ENCODE measurements at places on chromosomes 1 and 21.

DNA sequence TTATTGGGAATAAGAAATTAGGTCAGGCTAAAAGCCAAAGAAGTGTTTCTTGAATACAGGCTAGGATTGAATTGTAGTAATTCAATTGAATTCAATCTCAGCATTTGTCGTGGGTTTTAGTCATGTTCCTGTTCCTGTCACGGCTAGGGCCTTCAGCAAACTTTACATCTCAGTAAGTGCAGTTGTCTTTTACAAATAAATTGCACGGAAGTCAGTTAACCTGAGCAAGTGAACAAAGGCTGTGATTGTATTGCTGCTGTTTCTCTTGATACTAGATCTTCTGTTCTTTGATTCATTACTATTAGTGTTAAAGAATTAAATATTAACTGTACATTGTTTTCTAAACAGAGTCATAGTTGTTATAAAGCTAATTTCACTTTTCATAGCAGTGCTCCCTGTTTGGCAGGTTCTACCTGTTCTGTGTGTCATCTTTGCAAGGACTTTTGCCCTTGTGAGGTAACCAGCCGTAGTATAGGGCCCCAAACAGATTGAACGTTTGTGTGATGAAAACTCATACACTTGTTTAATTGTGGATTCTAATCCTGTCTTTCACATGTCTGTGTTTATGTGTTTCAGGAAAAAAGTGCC, 164.4 kb downstream of the EDEM3 start:
- no peak for DNase-seq

GRCh38 chr1:42177541-42177981, 13.0 kb upstream of the GUCA2A start:
- DNase-seq: no peak

- DNase-seq: peak; percentile 8
Measured at GRCh38 chr21:34072145-34073031, 990 bp upstream of the MRPS6 start.

GRCh38 chr21:46181436-46181835, 2.8 kb downstream of the SPATC1L start:
- no peak for DNase-seq

DNA sequence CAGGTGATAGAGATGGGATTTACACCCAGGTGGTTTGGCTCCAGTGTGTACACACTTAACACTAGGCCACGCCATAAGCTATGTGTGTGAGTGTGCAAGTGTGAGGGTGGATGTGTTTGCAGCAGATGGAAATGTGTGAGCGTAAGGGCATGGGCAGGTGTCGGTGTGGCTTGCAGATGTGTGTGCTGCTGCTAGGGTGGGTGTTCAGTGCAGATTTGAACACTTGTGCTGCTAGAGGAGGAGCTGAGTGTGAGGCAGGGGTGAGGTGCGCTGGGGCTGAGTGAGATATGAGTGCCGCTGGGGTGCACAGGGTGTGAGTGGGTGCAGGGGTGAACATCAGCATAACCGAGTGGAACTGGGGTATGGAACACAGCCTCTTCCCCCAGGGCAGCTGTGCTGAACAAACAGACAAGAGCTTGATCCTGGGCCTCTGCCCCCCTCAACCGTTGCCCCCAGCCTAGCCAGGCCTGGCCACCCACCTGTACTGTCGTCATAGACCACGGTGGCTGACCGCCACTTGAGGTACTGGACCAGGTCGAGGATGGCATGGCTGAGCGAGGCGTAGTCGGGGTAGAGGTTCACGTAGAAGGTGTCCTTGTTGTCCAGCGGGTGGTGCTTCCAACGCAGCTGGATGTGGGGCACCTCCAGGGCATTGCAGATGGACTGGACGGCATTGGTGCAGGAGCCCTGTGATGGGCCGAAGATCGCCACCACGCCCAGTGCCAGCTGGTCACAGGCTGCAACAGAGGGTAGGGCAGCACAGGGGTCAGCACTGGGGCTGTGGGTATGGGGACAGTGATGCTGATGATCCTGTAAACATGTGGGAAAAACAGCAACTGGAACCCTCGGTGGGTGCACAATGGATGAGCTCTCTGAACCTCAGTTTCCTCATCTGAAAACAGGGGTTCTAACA, 153.9 kb downstream of the GRIK3 start:
- DNase-seq: no peak

- peak; percentile 82 for DNase-seq
Measured at GRCh38 chr1:109397581-109398342, at the start of gene SORT1. TSS of gene SORT1 (minus strand) at chr1:109397918. CDS start at chr1:109397892, 26 bp downstream.

DNA sequence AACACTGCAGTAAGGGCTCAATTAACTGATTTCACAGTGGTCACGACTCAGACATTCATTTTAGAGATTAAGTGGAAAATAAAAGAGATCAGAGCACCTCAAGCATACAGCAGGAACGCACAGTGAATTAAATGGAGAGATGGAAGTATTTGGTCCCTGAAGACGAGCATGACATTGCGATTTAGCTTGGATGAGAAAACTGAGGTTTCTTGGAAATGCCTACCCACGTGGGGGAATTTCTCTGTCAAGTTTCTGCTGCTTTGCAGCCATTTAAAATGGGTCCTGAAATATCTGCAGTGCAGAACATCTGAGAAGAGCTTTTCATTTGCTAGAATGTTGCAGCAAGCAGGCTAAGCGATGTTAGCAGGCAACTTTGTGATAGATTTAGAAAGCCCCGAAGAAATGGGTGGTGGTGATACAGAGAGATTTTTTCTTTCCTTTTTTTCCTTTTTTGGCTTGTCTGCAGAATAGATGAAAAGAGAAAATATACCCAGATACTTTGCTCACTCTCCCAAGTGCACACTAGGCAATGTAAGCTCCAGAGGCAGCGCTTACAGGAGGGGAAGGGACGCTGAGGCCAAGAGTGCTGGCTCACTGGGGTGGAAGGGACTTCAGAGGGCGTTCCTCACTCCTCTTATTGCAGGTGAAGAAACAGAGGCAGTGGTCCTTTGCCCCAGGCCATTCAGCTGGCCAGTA, 258.0 kb downstream of the KCNJ6 start:
- DNase-seq: no peak

DNA sequence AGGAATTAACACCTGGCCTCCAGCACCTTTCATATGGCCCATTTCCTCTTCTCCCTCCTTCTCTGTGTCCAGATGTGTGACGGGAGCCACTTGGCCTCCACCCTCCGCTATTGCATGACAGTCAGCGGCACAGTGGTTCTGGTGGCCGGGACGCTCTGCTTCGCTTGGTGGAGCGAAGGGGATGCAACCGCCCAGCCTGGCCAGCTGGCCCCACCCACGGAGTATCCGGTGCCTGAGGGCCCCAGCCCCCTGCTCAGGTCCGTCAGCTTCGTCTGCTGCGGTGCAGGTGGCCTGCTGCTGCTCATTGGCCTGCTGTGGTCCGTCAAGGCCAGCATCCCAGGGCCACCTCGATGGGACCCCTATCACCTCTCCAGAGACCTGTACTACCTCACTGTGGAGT, 5.6 kb downstream of the TMEM61 start:
- no peak for DNase-seq

DNA sequence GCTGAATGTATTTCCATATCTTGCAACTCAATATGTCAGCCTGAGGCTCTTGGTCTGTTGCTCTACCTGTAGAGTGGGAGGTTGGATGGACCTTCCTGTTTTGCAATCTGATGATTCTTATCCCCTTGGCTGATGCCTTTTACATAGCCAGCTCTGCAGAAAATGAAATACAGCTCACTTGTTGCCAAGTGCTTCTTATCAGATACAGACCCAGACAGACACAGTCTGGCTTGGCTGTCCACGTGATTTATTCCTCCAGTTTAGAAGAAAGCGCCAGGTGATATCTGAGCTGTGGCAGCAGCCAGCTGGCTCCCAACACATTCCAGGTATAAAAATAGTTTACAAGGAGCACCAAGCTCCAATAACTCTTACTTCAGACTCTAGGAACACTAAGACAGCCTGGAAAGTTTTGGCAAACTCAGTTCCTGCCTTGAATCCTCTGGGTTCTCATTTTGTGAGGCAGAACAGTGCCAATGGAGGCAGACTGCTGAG, 479.2 kb upstream of the USP24 start:
- DNase-seq: no peak

DNA sequence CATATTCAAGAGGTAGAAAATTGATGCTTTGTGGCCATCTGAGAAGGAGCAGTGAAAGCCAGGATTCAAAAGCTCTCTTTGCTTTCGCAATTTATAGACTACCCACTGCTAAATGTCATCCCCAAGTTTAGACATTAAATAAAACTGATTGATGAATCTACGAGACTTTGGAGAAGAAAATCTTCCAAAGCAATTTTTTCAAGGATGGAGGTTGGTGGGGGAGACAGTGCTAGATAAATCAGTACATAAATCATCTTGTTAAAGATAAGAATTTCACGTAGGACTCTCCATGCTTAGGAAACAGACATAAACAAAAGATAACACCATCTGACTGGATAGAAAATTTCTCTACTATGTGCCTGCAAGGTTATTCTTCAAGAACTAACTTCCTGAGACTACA, 147.6 kb upstream of the TIAM1 start:
- DNase-seq: no peak

Data from muscle of arm (tissue), 14 donors.